COLO829 (cell line): ENCODE measurements at places on chromosomes 12 and 14.

DNA sequence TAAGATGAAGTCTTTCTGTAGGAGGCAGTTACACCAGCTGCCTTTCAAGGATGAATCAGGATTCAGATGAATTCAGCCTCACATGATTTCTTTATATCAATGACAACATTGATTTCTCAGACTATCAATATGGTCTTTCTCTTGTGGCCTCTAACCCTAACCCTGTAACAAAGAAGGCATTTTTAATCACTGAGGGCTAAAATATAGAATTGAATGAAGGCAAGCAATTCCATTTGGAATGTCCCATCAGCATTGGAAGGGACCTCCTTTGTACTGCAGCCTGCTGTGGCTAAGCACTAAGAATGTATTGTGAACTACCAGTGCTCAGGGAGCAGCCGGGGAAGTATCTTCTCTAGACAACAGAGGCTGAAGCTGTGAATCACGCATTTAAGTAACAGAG is 90.6 kb upstream of the FRMD6 start:
- DNase-seq, result peak; percentile 91

DNA sequence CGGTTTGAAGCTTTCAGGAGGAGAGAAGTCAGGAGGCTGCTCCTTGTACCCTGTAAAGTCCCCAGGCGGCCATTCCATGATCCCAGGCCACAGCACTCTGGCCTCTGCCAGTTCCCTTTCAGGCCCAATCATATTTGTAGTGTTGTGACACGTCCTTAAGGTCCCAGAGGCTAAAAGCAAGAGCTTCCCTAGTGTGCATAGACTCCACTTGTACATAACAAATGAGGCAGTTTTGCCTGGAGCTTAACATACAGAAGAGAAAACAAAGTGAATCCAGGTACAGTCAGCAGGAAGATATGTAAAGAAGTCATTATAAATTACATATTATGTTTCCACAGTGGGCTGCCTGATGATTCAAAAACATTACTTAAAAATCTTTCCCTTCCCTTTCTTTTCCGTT is 81.1 kb upstream of the RPH3A start:
- no peak for DNase-seq

GRCh38 chr14:89588016-89588415 is 171.0 kb upstream of the FOXN3 start:
- DNase-seq, result no peak

GRCh38 chr14:76550534-76550933 is 174.6 kb downstream of the ESRRB start:
- DNase-seq, result peak; percentile 12

DNA sequence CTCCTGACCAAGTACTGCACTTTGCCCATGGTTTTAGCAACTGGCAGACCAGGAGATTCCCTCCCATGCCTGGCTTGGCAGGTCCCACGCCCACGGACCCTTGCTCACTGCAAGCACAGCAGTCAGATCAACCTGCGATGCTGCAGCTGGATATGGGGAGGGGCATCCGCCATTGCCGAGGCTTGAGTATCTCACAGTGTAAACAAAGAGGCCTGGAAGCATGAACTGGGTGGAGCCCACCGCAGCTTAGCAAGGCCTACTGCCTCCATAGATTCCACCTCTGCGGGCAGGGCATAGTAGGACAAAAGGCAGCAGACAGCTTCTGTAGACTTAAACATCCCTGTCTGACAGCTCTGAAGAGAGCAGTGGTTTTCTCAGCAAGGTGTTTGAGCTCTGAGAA is 479.8 kb downstream of the FUT8 start:
- no peak for DNase-seq
